Hepatocyte (in vitro differentiated cells): ENCODE measurements at places on chromosomes 16 and 17.
A peak's percentile ranks its signal among the peaks of the same experiment; 100 is the strongest.

DNA sequence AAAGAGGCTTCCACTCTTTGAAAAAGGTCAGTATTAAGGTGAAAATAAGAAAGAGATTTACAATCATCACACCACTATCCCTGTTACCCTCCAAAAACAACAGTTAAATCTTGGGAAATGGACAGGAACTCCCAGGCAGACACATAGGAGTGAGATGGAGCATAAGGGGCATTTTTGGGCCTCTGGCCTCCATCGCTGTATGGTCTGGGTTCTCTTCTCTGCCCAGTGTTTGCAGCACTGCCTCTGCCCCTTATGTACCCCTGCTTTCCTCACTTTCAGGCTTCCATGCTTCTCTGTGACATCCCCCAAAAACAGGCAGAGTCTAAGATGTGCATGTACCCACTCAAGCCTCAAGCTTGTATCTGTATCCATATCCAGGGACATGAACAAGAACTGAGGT, 630 bp upstream of the HOXB2 start:
- no peak overlapping the region for H3K4me3 ChIP-seq
- DNase-seq = no peak
- H3K36me3 ChIP-seq = no peaks in the 10 kb centered on the region
- peak overlapping the region; percentile 96 for H3K27ac ChIP-seq
- H3K27me3 ChIP-seq = peaks cover 80% of the 10 kb centered on the region

DNA sequence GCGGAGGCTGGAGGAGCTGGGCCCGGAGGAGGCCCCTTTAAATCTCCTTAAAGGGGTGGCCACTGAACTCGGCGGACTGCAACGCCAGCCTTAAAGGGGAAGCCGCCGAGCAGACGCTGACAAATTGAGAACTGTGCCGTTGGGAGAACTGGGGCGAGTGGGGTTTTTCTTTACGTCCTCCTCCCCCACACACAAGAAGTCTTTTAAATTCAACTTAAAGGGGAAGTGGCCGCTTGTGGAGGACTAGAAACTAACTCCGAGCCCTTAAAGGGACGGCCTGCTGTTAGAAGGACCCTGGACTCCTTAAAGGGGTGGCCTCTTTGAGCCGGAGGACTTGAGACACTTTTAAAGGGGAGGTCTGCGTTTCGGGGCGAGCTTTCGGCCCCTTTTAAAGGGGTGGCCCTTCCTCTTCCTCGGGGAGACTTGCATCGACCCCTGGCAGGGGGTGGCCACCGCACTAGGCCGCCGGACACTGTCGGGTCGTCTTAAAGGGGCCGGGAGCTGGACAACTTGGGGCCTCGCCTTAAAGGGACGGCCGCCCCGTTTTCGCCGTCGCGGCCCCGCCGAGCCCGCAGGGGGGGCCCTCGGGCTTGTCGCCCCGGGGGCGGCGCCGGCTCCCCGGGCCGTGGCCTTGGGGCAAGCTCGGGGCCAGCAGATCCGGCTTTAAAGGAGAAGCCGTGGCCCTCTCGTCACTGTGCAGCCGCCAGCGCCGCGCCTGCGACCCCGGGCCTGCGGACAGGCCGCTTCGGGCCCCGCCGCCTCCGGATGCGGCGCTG, 688 bp downstream of the FBRS start:
- peak overlapping the region; percentile 20 for H3K4me3 ChIP-seq
- H3K27me3 ChIP-seq = no peaks in the 10 kb centered on the region
- H3K4me1 ChIP-seq = peaks cover 25% of the 10 kb centered on the region

- DNase-seq = no peak
- no peak overlapping the region for H3K4me3 ChIP-seq
- H3K4me1 ChIP-seq = no peaks in the 10 kb centered on the region
- H3K36me3 ChIP-seq = no peaks in the 10 kb centered on the region
- H3K27ac ChIP-seq = no peak overlapping the region
Measured at GRCh38 chr16:57024894-57025680, 35.7 kb downstream of the NLRC5 start.

GRCh38 chr17:44198721-44199552, 747 bp downstream of the ATXN7L3 start:
- peak overlapping the region; percentile 100 for H3K27ac ChIP-seq
- DNase-seq = peak; percentile 90
- peaks cover 18% of the 10 kb centered on the region for H3K4me1 ChIP-seq
- H3K36me3 ChIP-seq = no peaks in the 10 kb centered on the region
- H3K27me3 ChIP-seq = no peaks in the 10 kb centered on the region
- peak overlapping the region; percentile 95 for H3K4me3 ChIP-seq

- H3K4me1 ChIP-seq = peaks cover 20% of the 10 kb centered on the region
- peak within 1 kb of the TSS; percentile 63 for H3K27ac ChIP-seq
- no peaks in the 10 kb centered on the region for H3K27me3 ChIP-seq
- DNase-seq = peak; percentile 94
- H3K36me3 ChIP-seq = no peaks in the 10 kb centered on the region
Measured at GRCh38 chr16:57628008-57628781, at the start of gene ADGRG1. ADGRG1 (plus strand) TSS chr16:57628630; CDS start chr16:57650288, 21,658 bp downstream.

DNA sequence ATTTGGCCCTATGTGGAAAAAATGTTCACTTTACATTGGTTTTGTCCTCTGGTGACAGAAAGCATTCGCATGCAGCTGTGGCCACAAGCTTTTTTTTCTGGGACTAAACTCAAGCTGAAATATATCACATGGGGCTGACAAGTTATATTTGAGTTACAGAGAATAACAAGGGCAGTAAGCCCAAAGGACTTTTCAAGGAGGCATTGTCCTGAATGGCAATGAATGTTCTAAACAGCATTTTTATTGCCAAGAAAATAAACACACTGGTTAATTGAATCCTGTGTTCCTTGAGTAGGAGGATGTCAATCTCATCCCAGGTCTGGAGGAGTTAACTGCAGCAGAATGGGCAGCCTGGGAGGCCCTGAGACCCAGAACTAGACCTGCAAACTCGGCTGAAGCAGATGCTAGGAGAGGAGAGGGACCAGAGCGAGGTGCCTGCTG, 114.5 kb downstream of the COPRS start:
- H3K27ac ChIP-seq = peak overlapping the region; percentile 49
- peaks cover 29% of the 10 kb centered on the region for H3K4me1 ChIP-seq
- no peaks in the 10 kb centered on the region for H3K27me3 ChIP-seq
- no peaks in the 10 kb centered on the region for H3K36me3 ChIP-seq

DNA sequence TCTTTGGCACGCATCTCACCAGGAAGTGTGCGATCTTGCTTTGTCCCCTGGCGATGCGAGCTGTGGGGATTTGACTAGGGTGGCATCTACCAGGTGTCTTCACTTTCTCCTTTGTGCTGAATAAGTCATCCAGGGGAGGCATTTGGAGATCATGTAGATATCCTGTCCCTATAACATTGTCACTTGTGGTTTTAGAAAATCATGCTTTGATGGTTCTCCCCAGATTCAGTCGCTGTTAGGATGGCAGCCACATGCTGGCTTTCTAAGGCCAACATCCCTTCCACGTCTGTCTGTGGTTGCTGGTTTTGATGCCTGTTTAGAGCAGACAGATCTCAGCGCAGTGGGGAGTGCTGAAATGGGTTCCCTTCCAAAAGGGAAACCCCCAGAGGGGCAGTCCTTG, 2.5 kb downstream of the ADAD2 start:
- no peak for DNase-seq
- H3K27ac ChIP-seq = no peak overlapping the region
- H3K4me3 ChIP-seq = no peak overlapping the region
- no peaks in the 10 kb centered on the region for H3K27me3 ChIP-seq

DNA sequence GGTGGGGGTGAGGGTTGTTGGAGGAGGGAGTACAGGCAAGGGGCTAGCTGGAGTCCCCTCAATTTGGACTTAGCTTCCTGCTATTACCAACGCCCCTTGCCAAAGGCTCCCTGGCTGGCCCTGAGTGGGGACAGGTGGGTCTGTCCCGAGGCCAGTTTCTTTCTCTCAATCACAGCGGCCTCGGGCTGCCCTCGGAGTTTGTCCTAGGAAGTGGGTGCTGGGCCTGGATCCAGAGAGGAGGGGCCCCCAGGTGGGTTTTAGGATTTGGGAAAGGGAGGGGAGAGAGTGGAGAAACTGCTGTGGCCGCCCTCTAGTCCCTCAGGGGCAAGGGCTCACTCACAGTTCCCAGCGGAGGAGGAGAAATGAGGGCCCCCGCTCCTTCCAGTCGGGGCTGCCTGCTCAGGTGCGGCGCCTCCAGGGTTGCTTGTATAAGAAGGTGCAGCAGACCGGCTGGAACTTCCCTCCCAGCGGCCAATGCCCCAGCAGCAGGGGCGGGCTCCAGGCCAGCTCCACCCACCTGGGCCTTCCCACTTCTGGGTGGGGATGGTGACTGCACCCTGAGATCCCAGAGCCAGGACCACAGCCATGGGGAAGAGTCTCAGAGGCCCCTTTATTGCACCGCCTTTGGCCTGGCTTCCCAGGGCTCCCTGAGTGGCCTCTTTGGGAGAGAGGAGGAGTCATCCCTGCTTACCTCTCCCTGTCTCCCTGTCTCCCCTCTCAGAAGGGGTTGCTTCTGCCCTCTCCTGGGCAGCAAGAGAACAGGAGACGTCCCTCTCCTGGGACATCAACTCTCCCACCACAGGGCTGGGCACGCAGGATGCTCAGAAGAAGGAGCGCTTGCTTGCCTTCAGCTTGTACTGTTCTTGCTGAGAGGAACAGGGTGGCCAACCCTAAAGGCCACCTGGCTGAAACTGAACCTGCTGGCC, 112.0 kb upstream of the SMURF2 start:
- H3K4me3 ChIP-seq = peak overlapping the region; percentile 21
- H3K27me3 ChIP-seq = peaks cover 18% of the 10 kb centered on the region

GRCh38 chr17:65123757-65124675, 13.2 kb upstream of the RGS9 start:
- no peaks in the 10 kb centered on the region for H3K27me3 ChIP-seq
- no peaks in the 10 kb centered on the region for H3K36me3 ChIP-seq
- H3K27ac ChIP-seq = peak overlapping the region; percentile 93
- no peak overlapping the region for H3K4me3 ChIP-seq
- H3K4me1 ChIP-seq = peaks cover 9% of the 10 kb centered on the region

- H3K27ac ChIP-seq = no peak overlapping the region
- H3K4me3 ChIP-seq = no peak overlapping the region
- no peaks in the 10 kb centered on the region for H3K4me1 ChIP-seq
- DNase-seq = no peak
Measured at GRCh38 chr17:31226373-31226772, 70.7 kb downstream of the OMG start.

DNA sequence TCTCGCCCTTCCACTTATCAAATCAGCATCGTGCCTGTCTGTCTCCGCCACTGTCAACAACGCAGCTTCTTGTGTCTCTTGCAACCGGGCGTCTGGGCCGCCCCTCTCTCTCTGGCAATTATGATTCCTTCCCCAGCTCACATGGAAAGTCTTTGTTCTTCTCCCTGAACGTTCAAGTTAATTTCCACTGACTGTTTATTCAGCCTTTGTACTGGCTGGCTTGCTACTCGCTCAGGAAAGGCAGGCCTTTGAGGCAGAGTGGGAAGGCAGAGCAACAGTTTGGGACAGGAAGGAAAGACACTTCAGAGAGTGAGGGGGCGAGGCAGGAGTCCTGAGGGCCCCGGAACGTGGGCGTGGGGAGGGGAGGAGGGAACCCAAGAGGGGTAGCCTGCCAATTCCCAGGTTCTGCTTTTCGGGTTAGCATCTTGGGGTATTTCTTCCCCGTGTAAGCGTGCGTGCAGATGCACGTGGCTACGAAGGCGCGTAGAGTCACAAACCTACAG, 50.8 kb downstream of the AKAP1 start:
- no peak overlapping the region for H3K4me3 ChIP-seq
- H3K27me3 ChIP-seq = no peaks in the 10 kb centered on the region
- DNase-seq = no peak
- no peaks in the 10 kb centered on the region for H3K4me1 ChIP-seq
- H3K36me3 ChIP-seq = no peaks in the 10 kb centered on the region

- H3K4me3 ChIP-seq = no peak overlapping the region
- H3K27me3 ChIP-seq = no peaks in the 10 kb centered on the region
- H3K4me1 ChIP-seq = peaks cover 19% of the 10 kb centered on the region
- no peaks in the 10 kb centered on the region for H3K36me3 ChIP-seq
Measured at GRCh38 chr17:40467281-40467867, 24.1 kb downstream of the IGFBP4 start.

DNA sequence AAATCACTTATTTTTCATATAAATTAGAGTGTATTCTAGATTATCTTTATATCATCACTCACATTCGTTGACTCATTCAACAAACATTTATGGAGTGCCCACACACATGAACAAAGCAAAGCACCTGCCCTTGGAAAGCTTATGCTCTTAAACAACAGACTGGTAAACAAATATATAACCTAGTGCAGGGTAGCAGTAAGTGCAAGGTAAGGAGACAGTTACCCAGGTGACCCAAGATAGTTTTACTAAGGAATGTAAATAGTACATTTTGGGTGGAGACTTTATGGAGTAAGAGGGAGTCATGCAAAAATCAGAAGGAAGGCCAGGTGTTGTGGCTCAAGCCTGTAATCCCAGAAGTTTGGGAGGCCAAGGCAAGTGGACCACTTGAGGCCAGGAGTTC, 40.4 kb upstream of the HELZ start:
- no peak overlapping the region for H3K27ac ChIP-seq
- H3K36me3 ChIP-seq = no peaks in the 10 kb centered on the region
- no peak for DNase-seq
- H3K27me3 ChIP-seq = no peaks in the 10 kb centered on the region

GRCh38 chr16:68085259-68086071, at the start of gene NFATC3:
NFATC3 (plus strand) TSS chr16:68085370; CDS start chr16:68085682, 312 bp downstream.
- H3K4me3 ChIP-seq = peak within 1 kb of the TSS; percentile 96
- peaks cover 22% of the 10 kb centered on the region for H3K4me1 ChIP-seq
- H3K27ac ChIP-seq = peak within 1 kb of the TSS; percentile 99
- H3K36me3 ChIP-seq = no peaks in the 10 kb centered on the region
- no peaks in the 10 kb centered on the region for H3K27me3 ChIP-seq

DNA sequence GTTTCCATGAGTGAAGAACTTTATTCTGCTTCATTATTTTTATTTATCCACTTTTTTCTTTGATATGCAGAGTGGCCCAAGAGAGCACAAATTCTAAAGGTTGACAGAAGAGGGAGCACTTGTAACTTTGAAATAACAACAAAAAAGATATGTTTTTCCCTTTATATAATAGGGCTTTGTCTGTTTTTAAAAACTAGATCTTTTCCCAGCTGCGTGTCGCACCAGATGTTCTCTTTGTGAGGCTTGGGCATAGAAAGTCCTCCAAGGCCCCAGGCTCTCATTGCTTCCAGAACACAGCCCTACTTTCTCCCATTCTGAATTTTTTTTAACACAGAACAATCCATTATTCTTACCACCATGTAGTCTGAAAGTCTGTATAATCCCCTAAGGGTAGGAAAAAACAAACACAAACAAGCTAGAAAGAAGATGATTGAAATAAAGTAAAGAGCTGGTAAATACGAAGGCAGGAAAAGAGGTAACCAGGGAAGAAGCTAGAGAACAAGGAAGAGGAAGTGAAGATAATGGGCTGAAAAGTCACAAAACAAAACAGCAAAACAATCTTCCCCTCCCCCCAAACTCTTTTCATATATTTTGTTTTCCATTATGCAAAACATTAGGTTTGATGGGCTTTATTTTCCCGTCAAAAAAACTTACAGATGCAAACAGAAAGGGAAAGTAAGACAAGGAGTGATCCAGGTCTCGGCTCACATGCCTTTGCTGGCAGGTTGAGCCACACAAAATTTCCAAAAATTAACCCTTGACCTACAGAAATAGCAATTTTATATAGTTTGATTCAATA, 160.4 kb downstream of the ABCA8 start:
- no peak overlapping the region for H3K4me3 ChIP-seq
- DNase-seq = peak; percentile 17
- no peaks in the 10 kb centered on the region for H3K27me3 ChIP-seq
- H3K4me1 ChIP-seq = peaks cover 29% of the 10 kb centered on the region
- H3K27ac ChIP-seq = peak overlapping the region; percentile 76
